ENCODE measurements at places on chromosomes 12 and 14. TPM values are rescaled to one million over a fixed set of nuclear protein-coding genes. Genes with fewer than 3 reads are reported as not detected.
A peak's percentile ranks its signal among the peaks of the same experiment; 100 is the strongest.

- DNase-seq: no peak
- H3K27me3 ChIP-seq: no peaks in the 10 kb centered on the region
- H3K36me3 ChIP-seq: no peaks in the 10 kb centered on the region
- H3K4me3 ChIP-seq: no peak overlapping the region
- H3K27ac ChIP-seq: no peak overlapping the region
- H3K4me1 ChIP-seq: no peaks in the 10 kb centered on the region
Measured at GRCh38 chr12:67937822-67938221, 51.4 kb upstream of the IFNG-AS1 start.

GRCh38 chr14:70032447-70032846 lies 153.2 kb downstream of the SMOC1 start:
- H3K36me3 ChIP-seq: no peaks in the 10 kb centered on the region
- H3K27ac ChIP-seq: no peak overlapping the region
- no peak overlapping the region for H3K4me3 ChIP-seq
- H3K4me1 ChIP-seq: 0 out of 2 replicates have a peak, but pooled peaks cover 6% of the 10 kb centered on the region
- no peaks in the 10 kb centered on the region for H3K27me3 ChIP-seq

DNA sequence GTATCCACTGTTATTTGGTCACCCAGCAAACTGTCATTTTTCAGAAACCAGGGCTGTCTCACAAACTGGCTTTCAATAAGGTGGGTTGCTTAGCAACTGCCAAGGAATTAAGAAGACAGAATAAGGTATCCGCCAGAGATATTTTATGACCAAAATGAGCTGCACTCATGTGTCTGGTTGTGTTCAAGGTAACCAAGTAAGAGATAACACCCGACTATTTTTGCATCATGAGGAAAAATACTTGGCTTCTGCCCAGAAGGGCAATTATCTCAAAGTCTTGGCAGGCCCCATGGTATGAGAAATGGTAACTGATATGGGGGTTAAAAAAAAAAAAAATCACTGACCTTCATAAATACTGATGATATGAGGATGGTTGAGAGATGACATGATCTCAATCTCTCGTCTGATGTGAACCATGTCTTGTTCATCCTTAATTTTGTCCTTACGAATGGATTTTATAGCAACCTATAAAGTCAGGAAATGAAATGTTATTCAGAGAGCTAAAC lies 32.6 kb downstream of the NUAK1 start:
- H3K27ac ChIP-seq: no peak overlapping the region
- H3K4me3 ChIP-seq: no peak overlapping the region
- DNase-seq: no peak
- no peaks in the 10 kb centered on the region for H3K36me3 ChIP-seq
- H3K27me3 ChIP-seq: no peaks in the 10 kb centered on the region

DNA sequence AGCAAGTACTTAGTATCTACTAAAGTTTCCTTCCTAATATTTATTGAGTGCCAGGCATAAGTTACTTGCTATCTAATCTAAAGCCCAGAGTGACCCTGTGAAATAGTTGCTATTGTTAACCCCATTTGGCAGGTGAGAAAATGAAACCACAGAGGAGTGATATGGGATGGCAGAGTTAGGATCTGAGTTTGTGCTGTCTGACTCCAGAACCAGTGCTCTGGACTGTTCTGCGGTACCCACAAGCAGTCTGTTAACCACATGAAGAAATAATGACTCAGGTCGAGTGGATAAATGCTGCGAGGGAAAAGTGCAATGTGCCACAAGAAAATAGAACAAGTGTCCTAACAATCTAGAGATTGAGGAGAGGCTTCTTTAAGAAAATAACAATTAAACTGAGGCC lies 60.7 kb upstream of the GZMB start:
- no peak overlapping the region for H3K27ac ChIP-seq
- H3K36me3 ChIP-seq: no peaks in the 10 kb centered on the region
- no peak for DNase-seq
- no peak overlapping the region for H3K4me3 ChIP-seq
- H3K27me3 ChIP-seq: no peaks in the 10 kb centered on the region
- H3K4me1 ChIP-seq: no peaks in the 10 kb centered on the region

GRCh38 chr14:101797856-101798255 lies 36.3 kb downstream of the PPP2R5C start:
- no peaks in the 10 kb centered on the region for H3K4me1 ChIP-seq
- H3K36me3 ChIP-seq: no peaks in the 10 kb centered on the region
- DNase-seq: no peak
- no peak overlapping the region for H3K4me3 ChIP-seq

GRCh38 chr12:89731089-89731488 lies 22.5 kb upstream of the ATP2B1 start:
- no peak for DNase-seq
- no peak overlapping the region for H3K27ac ChIP-seq
- no peak overlapping the region for H3K4me3 ChIP-seq
- H3K27me3 ChIP-seq: no peaks in the 10 kb centered on the region
- no peaks in the 10 kb centered on the region for H3K36me3 ChIP-seq

GRCh38 chr12:47814539-47815170 lies 5.0 kb downstream of the HDAC7 start:
- H3K4me1 ChIP-seq: peaks cover 80% of the 10 kb centered on the region
- H3K27ac ChIP-seq: peak overlapping the region; percentile 98
- DNase-seq: no peak
- H3K4me3 ChIP-seq: no peak overlapping the region
- H3K36me3 ChIP-seq: no peaks in the 10 kb centered on the region
- H3K27me3 ChIP-seq: no peaks in the 10 kb centered on the region

GRCh38 chr12:43009846-43010240 lies 420.3 kb upstream of the PRICKLE1 start:
- H3K36me3 ChIP-seq: no peaks in the 10 kb centered on the region
- no peak overlapping the region for H3K4me3 ChIP-seq
- H3K4me1 ChIP-seq: peaks cover 24% of the 10 kb centered on the region
- H3K27me3 ChIP-seq: no peaks in the 10 kb centered on the region
- DNase-seq: no peak
- no peak overlapping the region for H3K27ac ChIP-seq

DNA sequence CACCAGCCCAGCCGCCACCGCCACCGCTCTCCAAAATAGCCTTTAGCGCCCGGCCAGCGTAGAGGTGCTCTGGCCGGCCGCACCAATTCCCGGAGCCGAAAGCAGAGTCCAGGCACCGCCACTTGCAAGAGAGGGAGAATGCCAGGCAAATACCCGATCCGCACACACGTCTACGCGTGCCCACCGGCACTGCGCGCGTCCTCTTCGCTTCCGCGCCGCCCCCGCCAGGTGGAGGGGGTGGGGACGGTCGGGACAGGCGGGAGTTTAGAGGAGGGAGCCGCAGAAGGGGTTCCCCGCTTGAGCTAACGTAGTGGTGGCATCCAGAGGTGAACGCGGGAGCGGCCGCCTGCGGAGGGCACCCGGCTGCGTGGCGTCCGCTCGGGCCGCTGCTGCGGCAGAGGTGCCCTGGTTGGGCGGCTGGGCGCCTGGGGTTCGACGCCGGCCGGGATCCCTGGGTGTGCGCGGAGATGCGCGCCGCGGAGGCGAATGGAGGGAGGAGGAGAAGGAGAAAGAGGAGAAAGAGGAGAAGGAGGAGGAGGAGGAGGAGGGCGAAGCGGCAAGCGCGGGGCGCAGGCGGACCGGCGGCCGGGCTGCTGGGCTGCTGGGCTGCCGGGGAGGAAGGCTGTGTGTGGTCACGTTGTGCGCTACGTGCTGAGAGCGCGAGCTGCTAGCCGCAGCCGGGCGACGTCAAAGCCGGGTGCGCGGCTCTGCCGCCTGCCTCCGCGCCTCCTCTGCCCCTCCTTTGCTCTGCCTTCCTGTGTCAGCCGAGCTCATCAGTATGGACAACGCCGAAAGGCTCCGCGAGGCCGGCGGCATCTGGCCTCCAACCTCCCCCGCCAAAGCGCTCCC lies at the start of gene MDGA2:
Gene MDGA2 (minus strand): TSS at position 140 of the 849 bp plus-strand sequence.
- H3K4me3 ChIP-seq: peak within 1 kb of the TSS; percentile 89
- H3K27me3 ChIP-seq: peaks cover 77% of the 10 kb centered on the region
- H3K4me1 ChIP-seq: peaks cover 11% of the 10 kb centered on the region
- no peak within 1 kb of the TSS for H3K27ac ChIP-seq
- no peaks in the 10 kb centered on the region for H3K36me3 ChIP-seq
- peak; percentile 86 for DNase-seq

DNA sequence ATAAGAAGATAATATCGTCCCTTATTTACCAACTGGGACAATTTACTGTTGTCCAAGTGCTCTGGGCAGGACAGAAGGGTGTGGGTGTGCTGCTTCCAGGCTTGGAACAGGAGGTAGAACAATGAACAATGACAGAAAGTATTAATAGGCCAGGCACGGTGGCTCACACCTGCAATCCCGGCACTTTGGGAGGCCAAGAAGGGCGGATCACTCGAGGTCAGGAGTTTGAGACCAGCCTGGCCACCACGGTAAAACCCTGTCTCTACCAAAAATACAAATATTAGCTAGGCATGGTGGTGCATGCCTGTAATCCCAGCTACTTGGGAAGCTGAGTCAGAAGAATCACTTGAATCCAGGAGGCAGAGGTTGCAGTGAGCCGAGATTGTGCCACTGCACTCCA lies 2.5 kb downstream of the IFI27 start:
- H3K4me1 ChIP-seq: no peaks in the 10 kb centered on the region
- no peaks in the 10 kb centered on the region for H3K36me3 ChIP-seq
- no peak overlapping the region for H3K4me3 ChIP-seq
- DNase-seq: no peak

DNA sequence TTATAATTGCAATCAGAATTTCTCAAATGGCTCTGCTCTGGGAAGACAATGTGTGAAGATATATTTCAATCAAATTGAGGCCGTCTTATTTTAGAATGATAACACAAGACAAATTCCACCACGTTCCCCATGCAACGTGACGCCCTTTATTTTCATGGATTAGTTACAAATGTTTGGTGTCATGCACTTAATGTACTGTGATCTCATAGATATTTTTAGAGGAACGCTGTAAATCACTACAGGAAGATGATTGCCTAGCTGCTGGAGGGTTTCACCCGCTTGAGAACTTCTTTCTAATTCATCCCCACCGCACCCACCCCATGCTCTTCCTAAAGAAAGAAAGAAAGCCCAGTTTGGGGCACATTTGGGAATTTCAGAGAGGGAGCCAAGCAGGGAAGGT lies 117.2 kb downstream of the PLXNC1 start:
- no peak overlapping the region for H3K27ac ChIP-seq
- peaks cover 64% of the 10 kb centered on the region for H3K4me1 ChIP-seq
- H3K27me3 ChIP-seq: no peaks in the 10 kb centered on the region
- no peaks in the 10 kb centered on the region for H3K36me3 ChIP-seq
- H3K4me3 ChIP-seq: no peak overlapping the region
- no peak for DNase-seq

The KRT83 gene
- total RNA-seq: not detected

The DHH gene
- not detected for total RNA-seq

The PAX9 gene
- total RNA-seq: not detected

The SLIRP gene
- 240 TPM for total RNA-seq

The DCD gene
- not detected for total RNA-seq
